ENCODE measurements at places on chromosomes 1 and 21. TPM values are rescaled to one million over a fixed set of nuclear protein-coding genes. Genes with fewer than 3 reads are reported as not detected.

Gene ZNF695
- not detected for polyA plus RNA-seq

Gene PLA2G2F
- not detected for polyA plus RNA-seq

Gene ERG
- 0.16 TPM for polyA plus RNA-seq

GRCh38 chr1:206664740-206665139 is 20.0 kb upstream of the MAPKAPK2 start:
- H3K27ac ChIP-seq = no peak overlapping the region
- H3K4me3 ChIP-seq = no peak overlapping the region
- peaks cover 14% of the 10 kb centered on the region for H3K27me3 ChIP-seq
- peaks cover 22% of the 10 kb centered on the region for H3K4me1 ChIP-seq

DNA sequence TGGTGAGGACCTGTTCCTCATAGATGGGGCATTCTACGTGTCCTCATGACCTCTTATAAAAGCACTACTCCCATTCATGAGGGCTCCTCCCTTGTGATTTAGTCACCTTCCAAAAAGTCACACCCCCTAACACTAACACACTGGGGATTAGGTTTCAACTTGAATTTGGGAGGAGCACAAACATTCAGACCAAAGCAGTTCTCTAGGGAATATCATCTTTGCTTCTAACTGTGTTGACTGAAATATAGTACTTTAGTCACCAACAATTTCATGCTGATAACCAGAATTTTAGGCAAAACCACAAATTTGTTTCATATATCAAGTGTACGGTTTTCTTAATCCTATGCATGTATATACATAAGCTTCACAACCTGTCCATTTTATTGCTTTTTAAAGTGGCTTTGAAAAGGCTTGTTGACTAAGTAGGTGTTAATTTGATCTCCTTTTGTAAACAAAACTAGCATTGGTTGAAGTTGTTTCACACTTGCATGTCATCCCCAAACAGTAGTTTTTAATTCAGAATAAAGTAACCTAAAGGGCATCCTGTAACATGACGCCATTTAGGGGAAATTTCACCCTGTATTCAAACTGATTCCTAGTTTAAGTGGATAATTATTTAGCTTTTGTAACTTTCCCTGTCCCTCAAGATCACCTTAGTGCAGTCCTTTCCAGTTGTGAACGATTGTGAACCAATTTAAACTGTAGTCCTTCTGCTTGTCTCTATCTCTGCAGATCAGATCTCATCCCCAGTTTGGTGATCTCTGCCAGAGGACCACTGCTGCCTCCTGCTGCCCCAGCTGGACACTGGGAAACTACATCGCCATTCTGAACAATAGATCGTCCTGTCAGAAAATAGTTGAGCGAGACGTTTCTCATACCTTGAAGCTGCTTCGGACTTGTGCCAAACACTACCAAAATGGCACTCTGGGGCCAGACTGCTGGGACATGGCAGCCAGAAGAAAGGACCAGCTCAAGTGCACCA is 141.1 kb downstream of the TLR5 start:
- H3K36me3 ChIP-seq = peaks cover 8% of the 10 kb centered on the region
- no peaks in the 10 kb centered on the region for H3K27me3 ChIP-seq
- DNase-seq = no peak
- no peaks in the 10 kb centered on the region for H3K4me1 ChIP-seq
- no peak overlapping the region for H3K4me3 ChIP-seq

Measured in CD14-positive monocyte (primary cell).